ENCODE measurements at places on chromosomes 3 and 15. TPM values are rescaled to one million over a fixed set of nuclear protein-coding genes. Genes with fewer than 3 reads are reported as not detected.

KLHL40 gene
- total RNA-seq: not detected

MYRIP gene
- total RNA-seq: 0.62 TPM

PLA2G4D gene
- not detected for total RNA-seq

ADGRG7 gene
- total RNA-seq: not detected

CACNA2D3 gene
- 0.46 TPM for total RNA-seq

P2RY1 gene
- total RNA-seq: 0.67 TPM

ZIC1 gene
- 89.9 TPM for total RNA-seq

TRH gene
- not detected for total RNA-seq

RPL39L gene
- 16.6 TPM for total RNA-seq

VIPR1 gene
- total RNA-seq: 9.2 TPM

GABRA5 gene
- total RNA-seq: not detected

TPM1 gene
- 1,747 TPM for total RNA-seq

INKA1 gene
- total RNA-seq: 5.1 TPM

MYO1E gene
- total RNA-seq: 84.6 TPM

LAMB2 gene
- total RNA-seq: 811 TPM
